ENCODE measurements at places on chromosomes 13 and 19.

- no peak for DNase-seq
These were observed 15.1 kb downstream of the CUL4A start for GRCh38 chr13:113224486-113224885.

GRCh38 chr13:73913751-73914518 lies 220.3 kb downstream of the KLF12 start:
- DNase-seq, result no peak

- no peak for DNase-seq
These were observed 3.4 kb downstream of the PRR36 start for GRCh38 chr19:7870571-7871436.

GRCh38 chr19:1254081-1254527 lies 5.7 kb downstream of the MIDN start:
- DNase-seq, result no peak

DNA sequence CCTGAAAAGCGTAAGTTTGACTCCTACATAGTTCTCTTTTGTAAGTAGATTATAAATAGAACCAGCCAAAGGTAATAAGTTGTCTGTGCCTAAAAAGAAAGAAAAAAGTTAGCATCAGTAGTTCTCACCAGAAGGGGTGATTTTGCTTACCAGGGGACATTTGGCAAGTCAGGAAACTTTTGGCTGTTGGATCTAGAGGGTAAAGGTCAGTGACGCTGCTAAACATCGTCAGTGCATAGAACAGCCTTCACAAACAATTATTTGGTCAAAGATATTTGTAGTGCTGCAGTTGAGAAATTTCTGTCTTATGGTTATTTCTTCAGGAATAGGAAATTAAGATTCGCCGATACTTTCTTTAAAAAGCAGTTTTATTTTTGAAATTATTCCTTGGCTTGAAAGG lies 2.0 kb downstream of the USPL1 start:
- no peak for DNase-seq

DNA sequence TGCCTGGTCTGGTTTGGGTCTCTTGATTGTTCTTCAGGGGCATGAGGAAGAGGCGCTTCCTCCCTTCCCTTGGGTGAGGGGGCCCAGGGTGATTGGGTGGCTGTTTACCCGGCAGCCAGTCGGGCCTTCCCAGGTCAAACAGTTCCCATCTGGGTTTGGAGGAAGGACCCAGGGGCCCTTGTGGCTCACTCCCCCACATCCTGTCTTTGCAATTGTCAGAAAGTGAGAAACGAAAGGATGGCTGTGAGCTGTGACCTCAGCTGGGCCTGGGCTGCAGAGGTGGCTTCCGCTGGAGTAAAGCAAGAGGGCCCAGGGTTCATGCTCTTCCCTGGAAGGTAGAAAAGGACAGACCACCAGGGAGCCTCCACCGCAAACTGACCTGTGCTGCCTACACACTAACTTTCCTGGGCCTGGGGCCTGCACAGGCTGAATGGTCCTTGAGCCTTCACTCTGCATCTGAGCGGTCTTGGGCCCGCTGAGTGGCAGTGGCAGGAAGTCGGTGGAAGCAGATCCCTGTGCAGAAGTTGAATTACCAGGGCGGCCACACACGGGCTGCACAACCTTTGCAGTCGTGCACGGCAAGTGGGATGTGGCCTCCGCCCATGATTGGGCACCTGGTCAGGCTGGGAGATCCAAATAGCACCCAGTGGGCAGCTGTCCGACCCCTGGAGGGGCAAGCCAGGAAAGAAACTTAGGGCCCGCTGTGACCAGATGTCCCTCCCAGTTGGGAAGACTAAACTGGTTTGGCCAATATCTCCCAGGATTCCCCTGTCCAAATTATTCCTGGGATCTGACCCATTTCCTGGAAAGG lies 5.3 kb upstream of the CD79A start:
- no peak for DNase-seq

DNA sequence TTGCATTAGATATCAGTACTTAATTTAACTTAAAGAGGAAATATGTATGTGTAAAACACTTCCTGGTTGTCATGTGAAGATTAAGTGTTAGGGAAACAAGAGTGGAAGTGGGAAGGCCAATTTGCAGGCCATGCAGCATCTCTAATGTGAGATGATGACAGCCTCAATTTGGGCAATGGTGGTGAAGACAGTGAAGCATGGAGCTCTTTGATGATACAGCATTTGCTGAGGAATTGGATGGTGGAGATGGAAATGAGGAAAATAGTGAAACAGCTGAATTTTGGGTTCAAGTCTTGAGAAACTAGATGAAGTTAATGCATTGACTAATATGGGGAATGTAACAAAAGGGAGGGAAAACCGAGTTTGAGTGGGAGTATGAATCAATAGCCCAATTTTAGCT lies 231.7 kb upstream of the MIR17HG start:
- DNase-seq, result no peak

DNA sequence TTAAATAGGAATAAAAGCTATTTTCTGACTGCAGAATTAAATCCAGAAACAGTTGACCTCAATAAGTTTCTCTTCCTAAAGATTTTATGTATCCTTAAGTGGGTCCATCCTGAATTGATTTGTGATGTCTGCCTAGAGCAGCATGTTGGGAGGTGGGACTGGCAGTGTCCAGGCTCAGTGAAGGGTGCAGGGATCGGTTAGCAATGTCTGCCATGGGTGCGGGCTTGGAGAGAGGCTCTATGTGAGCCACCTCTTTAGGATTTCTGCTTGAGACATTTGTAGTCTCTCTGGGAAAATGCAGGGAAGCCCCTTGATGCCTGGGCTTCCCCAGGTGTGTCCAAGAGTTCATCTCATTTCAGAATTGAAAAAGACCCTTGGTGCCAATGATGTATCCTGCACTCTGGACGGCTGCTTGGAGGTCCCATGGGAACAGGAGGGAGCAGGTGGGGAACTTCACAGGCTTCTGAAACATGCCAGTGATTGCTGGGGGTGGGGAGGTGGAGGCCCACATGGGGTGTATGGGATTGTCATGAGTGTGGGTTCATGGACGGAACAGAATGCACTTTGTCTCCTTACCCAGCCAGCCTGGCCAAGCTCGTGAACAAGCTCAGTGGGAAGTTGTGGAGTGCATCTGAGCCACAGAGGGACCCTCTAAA lies 6.2 kb upstream of the COLGALT1 start:
- no peak for DNase-seq
